Myocyte (in vitro differentiated cells): ENCODE measurements at places on chromosomes 16 and 17. TPM values are rescaled to one million over a fixed set of nuclear protein-coding genes. Genes with fewer than 3 reads are reported as not detected.

Gene CTF1
- total RNA-seq = 4.2 and 5.6 TPM in 2 replicates

Gene COG4
- 63.1 and 88.9 TPM in 2 replicates for total RNA-seq

Gene KRTAP2-2
- not detected in 2 replicates for total RNA-seq

Gene PMFBP1
- total RNA-seq = not detected in 2 replicates

Gene KRT37
- total RNA-seq = not detected in 2 replicates

Gene AARS1
- total RNA-seq = 91.5 and 92.1 TPM in 2 replicates

Gene CDH16
- 1.1 TPM in 1 of 2 replicates, not detected in the other for total RNA-seq

Gene CDC6
- total RNA-seq = 2.6 and 3.8 TPM in 2 replicates

Gene SECTM1
- 65.8 and 76.1 TPM in 2 replicates for total RNA-seq

Gene SMTNL2
- 0.08 and 0.10 TPM in 2 replicates for total RNA-seq

Gene SLC16A13
- 0.10 and 0.75 TPM in 2 replicates for total RNA-seq

Gene RHBDL1
- 1.5 and 1.6 TPM in 2 replicates for total RNA-seq

Gene FOXN1
- not detected in 2 replicates for total RNA-seq

Gene RBFOX1
- total RNA-seq = 42.5 and 58.7 TPM in 2 replicates

Gene NPIPB6
- total RNA-seq = 0.56 and 1.1 TPM in 2 replicates

Gene ACSF2
- total RNA-seq = 20.8 and 29.9 TPM in 2 replicates

Gene BCL6B
- total RNA-seq = not detected in 2 replicates

Gene KRTAP2-3
- 0.19 TPM in 1 of 2 replicates, not detected in the other for total RNA-seq

Gene PIPOX
- total RNA-seq = 6.4 and 17.5 TPM in 2 replicates

Gene FAM20A
- total RNA-seq = 0.16 and 0.37 TPM in 2 replicates

Gene PLXDC1
- 49.7 and 65.3 TPM in 2 replicates for total RNA-seq

Gene GJC1
- 8.2 and 8.5 TPM in 2 replicates for total RNA-seq

Gene RAB11FIP4
- total RNA-seq = 0.29 and 0.83 TPM in 2 replicates

Gene TNK1
- total RNA-seq = not detected in 2 replicates

Gene LIG3
- 24.5 and 26.7 TPM in 2 replicates for total RNA-seq

Gene EMP2
- total RNA-seq = 53.0 and 72.1 TPM in 2 replicates
